Activated CD4-positive, alpha-beta T cell treated with anti-CD3 and anti-CD28 coated beads, Interleukin-2, Interleukin-6, amounts not matched to agents 100 ng/mL and 50 ng/mL, durations not matched to agents 16 hours and 8 hours (primary cell): ENCODE measurements at places on chromosomes 5 and 9.

DNA sequence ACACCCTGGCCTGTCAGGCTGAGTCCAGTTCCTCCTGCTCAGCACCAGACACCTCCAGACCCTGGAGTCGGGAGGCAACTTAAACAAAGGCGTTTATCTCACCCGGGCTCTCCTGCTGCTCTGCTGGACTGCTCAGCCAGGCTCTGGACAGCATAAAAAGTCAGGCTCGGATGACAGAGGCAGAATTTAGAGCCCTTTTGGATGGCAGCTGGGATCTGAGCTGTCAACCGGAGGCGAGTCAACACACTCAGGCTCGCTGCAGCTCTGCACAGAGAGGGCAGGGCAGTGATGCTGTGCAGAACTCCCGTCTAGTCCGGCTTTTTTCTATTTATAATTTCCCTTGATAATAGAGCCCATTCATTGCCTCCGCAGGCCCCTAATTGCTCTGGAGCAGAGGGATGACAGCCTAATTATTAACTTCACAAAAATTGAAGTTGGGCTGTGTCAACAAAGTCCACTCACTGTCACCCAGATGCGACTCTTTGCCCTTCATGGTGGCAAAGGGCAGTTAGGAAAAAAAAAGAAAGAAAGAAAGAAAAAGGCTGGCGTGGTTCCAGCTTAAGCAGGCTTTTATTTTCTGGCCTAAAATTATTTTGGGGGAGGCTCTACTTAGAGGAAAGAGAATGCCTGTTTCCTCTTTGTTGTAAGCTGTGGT is 37.6 kb downstream of the STC2 start:
- no peak for DNase-seq

GRCh38 chr9:70573308-70573707 is 158.9 kb upstream of the KLF9 start:
- no peak for DNase-seq

DNA sequence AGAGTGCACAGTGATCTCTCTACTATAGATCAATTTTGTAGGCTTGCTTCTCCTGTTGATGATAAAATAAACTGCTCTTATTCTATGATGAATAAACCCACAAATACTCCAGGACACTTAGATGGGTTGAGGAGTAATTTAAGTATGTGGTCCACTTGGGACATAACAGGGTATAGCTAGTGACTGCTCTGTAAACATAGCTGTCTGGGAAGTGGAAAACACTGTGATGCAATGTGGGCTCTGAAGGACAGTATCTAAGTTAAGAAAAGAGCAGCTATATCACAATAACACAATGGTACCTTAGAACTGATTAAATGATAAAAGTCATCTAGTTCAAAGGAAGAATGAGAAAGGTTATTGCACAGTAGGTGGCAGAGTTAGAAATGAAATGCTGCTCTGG is 294.3 kb upstream of the HAPLN1 start:
- DNase-seq = no peak

DNA sequence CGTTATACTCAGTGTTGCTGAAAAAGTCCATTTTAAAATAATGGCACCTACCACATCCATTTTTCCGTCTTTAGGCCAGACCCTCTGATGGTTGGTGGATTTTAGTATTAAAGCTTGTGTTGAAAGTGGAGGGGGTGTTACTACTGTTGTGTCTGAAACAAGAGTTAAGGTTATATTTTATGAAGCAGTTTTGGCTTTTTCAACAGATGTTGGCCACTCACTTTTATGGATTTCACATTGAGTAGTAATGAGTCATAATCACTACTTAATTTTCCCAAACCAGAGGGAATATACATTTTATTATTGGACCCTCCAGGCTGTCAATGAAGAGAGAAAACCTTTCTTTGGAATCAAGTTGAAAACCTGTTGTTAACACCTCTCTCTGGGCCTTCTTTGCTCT is 88.0 kb downstream of the TRIO start:
- no peak for DNase-seq

DNA sequence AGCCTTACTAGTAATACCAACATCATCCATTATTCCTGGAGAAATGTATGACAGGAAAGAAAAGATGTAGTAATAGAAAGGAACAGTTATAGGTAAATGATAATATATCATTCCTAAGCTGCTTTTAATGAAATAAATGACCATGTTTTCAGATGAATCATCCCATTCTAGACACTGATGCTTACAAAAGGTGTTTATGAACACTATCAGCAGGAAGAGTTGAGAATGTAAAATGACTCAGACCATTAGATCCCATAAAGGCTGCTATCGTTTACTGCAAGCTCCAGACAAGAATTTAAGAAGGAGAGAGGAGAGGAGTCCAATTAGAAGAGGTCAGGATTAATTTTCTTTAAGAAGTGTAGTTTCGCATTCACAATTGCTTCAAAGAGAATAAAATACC is 1033.5 kb downstream of the EFNA5 start:
- DNase-seq = no peak

GRCh38 chr9:35972093-35972492 is 14.1 kb upstream of the OR2S2 start:
- DNase-seq = peak; percentile 16
